Bone marrow (tissue), 2 donors: ENCODE measurements at places on chromosomes 3 and 15.

GRCh38 chr3:72378287-72378686, 470.0 kb downstream of the SHQ1 start:
- DNase-seq, result no peak

DNA sequence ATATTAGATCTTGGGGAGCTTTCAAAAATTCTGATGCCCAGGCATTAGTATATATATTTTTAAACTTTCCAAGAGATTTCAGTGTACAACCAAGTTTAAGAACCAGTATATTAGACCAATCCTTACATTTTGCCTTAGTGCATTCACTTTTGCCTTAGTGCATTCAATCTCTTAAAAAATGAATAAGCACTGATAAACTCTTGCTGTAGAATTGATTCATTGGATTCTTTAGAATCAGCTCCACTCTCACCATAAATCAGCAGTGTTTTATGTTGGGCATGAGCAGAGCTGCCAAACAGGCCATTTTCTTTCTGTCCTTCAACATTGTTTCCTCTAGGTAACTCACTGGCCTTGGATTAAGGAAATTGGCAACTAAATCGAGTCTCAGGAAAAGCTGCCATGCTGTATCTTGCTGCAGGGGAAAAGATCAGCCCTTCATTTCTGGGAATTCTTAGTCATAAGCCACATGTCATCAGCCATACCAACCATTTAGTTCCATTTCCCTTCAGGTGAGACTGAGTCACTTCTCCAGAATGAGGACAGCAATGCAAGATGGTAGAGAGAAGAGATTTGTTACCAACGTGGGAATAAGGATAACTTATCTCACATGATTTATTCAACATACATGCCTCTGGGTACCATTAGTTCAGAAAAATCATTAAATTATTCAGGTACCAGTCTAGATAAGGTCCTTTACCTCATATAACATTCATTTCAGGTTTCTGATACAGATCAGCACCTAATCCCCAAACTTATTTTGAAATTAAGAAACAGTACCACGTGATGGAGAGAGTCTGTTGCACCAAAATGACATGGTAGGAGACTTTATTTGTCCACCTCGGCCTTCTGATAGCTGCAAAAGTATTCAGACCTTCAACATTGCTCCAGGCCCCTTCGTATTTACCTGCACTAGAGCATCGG, 192.5 kb downstream of the P3H2 start:
- DNase-seq, result no peak

DNA sequence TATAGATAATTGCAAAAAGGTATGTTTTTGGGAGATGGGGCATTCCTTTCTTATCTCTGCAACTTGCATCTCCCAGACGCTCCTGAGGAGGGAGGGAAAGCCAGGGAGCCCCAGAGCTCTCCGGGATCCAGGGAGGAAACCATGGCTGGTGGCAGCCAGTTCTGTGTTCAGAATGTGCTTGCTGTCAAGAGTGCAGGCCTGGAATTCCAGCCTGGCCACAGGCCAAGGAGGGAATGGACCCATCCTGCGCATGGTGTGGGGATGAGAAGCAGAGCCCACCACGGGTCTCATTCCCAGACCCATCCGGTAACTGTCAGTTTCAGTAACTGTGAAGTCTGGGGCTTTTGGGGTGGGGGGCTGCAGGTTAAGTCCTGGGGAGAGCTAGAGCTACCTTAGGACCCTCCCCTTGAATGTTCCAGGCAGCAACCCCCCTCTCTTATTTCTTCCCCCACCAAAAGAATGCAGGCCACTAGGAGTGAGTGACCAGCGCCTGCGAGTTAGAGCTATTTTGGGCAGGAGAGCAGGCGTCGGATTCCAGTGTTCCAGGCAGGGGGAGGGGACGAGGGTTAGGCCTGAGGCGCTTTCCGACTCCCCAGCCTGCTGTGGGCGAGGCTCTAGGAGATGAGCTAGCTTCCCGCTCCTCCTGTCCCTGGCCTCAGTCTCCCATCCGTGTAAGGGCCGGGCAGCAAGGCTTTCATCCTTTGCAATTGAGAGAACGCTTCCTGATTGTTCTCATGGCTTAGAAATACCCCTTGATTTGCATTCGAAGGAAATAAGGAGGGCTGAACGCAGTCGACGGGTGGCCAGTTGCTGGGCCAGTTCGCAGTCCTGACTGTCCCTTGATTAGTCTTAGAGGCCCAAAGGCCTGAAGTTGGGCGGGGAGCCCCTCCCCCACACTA, 781 bp upstream of the DAG1 start:
- DNase-seq, result no peak

DNA sequence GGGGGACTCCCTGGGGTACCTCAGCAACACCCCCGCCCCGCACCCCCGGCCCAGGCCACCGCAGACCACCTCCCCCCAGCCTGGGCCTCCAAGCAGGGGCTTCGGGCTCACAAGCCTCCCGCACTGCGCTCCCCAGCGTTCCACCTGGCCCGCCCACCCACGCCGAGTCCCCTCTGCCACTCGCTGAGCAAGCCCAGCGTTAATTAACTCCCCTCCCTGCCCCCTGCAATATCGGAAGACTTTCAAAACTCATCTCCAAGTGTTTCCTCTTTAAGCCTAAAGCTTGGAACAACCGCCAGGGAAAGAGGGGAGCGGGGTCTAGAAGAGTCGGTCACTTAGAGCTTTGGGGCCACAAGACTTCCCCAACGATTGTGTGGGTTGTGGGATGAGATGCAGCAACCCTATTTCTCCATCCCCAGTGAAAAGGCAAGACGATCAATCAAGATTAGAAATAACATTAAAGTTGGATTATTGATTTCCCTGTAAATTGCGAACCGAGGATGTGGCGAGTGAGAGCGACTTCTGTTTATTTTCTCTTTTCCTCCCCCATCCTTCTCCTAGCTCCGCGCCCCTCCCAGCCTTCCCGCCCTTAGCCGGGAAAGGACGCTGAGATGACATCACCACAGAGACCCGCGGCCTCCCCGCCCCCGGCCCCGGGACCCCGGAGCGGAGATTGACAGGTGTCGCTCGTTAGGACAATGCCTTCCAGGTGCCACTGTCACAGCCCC, 30.2 kb downstream of the NR2F2 start:
- no peak for DNase-seq

GRCh38 chr3:125032683-125033082, 23.1 kb downstream of the HEG1 start:
- DNase-seq, result no peak

DNA sequence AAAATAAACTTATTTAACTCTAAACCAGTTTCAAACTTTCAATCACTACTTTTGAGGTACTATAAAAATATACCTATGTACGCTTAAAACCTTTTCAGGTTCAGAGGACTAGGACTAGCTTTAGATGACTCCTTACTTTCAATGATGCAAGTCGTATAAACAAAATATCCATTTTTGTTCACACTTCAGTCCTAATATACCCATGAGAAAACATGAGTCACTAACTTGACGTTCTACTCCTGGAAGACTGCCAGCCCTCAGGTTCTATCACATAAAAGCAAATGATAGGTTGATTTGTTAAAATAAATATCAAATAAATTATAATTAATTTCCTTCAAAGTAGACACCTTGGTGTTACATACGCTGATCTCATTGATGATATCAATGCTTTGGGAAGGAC, 10.6 kb upstream of the P3H2 start:
- DNase-seq, result no peak

GRCh38 chr3:16286161-16286560, 21.1 kb downstream of the OXNAD1 start:
- no peak for DNase-seq

DNA sequence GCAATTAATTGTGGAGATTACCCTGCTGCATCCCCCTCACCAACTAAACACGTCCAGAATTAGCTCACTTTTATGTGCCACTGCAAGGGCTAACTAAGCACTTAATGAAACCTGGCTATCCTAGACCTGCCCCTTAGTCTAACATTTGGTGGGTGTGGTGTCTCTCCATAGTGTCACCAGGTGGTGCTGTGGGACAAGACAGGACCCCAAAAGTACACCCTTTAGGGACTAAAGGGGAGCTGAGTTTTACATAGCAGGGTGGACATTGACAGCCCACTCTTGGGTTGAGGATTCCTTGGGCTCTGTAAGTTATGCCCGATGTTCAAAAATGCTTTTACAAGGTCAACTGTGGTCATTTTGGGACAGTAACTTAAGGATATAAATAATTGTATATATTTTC, 5.7 kb downstream of the DUT start:
- no peak for DNase-seq

DNA sequence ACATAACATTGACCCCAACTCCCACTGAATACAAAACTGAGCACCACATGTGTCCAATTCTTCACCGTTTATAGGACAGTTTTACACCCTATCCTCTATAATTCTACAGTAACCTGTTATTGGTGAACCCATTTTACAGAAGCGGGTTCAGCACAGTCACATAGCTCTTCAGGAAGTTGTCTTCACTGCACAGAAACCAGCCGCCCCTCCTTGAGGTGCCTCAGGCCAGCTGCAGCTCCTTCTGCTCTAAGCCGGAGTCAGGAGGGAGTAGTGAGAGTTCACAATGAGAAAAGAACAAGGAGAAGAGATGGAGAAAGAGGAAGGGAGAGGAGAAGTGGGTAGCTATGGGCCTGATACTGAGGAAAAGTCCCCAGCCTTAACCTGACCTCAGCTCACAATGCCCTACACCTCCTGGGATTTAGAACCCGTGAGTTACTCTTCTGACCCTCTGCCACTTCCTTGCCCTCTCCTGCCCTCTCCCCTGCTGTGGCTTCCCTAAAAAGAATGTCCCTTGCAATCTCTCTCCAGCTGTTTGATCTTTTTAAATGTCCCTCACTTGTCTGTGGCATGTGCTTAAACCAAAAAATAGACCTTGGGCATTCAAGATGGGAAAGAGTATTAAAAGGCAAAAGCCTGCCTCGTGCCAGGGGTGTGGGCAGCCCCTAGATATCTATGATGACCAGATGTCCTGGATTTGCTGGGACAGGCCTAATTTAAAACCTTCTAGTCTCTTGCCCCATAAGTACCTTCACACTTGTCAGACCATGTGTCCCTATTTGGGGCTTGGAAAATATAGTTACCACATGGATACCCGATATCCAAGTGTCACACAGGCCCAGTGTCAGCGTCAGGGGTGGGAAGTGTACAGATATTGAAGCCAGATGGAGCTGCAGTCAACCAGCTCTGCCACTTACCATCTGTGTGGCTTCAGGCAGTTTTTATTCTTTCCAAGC, 71.3 kb upstream of the HES1 start:
- DNase-seq, result no peak

DNA sequence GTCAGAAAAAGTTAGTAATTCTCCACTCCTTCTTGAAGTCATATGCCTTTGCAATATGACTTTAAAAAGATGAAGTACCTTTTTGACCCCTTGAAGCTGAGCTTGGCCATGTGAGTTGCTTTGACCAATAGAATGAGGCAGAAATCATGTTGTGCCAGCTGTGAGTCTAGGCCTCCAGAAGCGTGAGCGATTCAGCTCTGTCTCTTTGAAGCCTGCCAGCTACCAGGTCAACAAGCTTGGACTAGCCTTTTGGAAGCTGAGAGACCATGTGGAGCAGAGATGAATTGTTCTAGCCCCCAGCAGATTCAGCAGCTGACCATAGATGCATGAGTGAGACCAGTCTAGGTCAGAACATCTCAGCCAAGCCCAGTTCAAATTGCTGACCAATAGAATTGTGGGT, 69.8 kb upstream of the EOMES start:
- no peak for DNase-seq

DNA sequence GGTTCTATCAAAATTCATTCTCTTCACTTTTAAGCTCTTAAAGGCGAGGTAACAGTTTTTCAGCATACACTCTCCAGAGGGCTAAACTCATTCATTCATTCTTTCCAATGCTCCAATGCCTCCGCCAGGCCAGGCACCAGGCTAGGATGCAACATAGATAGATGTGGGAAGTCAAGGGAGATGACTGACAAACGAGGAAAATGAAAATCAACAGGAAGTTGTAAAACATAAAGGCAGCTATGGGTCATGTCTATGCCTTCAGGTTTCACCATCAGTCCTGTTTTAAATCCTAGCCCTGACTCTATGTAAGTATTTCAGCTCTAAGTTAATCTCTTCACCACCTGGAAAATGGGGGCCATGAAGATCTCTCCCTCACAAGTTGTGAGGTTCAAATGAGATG, 797.9 kb downstream of the FHIT start:
- no peak for DNase-seq

- DNase-seq, result no peak
Measured at GRCh38 chr3:49058011-49058410, 28.8 kb upstream of the IMPDH2 start.

- DNase-seq, result no peak
Measured at GRCh38 chr3:44894485-44894884, 20.1 kb downstream of the TGM4 start.

DNA sequence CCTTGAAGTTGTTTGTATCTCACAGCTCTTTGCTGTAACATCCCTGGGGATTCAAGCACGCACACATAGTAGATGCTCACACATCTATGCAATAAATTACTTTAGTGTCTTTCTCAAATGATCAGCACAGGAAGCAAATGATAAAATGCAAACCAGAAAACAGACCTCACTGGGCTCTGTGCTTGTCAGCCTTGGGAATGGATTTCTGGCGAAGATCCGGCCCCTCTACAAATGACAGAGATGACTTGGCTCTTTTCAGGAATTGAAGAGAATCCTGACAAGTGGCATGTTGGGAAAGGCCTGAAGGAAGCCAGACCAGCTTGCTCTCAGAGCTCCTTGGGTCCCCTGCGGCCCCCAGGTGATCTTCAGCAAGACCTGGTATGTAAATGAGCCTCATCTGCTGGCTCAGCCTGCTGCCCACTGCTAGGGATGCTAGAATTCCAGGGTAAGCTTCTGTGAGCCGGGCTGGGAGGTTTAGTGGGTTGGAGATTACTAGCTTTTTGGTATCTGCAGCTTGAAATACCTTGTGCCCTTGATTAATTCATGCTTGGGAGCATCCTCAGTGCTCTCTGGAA, 54.1 kb downstream of the LPP start:
- DNase-seq, result no peak

DNA sequence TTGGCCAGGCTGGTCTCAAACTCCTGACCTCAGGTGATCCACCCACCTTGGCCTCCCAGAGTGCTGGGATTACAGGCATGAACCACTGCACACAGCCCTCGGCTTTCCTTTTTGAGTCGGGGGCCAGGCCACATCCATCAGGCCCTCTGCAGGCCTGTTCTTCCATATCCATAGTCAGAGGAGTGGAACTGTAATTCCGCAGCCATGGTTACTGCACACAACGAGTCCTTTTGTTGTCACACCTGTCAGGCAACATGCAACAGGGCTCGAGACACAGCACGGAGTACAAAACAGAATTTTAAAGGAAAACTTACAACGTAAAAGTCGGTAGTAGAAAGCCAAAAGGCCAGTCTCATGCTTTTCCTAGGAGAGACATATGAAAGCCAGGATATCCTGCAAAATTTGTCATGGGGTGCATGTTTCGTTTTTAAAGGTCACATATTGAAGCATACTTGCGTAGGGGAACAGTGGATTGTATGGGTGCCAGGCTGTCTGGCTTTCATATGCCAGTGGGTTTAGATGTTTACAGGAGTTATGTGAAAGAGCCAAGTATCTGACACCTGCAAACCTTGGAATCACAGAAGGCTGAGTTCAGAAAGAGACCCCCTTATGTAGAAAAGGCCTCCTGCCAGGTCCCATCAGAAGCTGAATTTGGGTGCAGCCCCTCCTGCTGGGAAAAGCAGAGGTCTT, 63.2 kb upstream of the LPP start:
- no peak for DNase-seq
